ENCODE measurements at places on chromosomes 5 and 9. TPM values are rescaled to one million over a fixed set of nuclear protein-coding genes. Genes with fewer than 3 reads are reported as not detected.

GRCh38 chr5:135505973-135506372 lies 29.8 kb downstream of the NEUROG1 start:
- DNase-seq, result no peak

- no peak for DNase-seq
Measured at GRCh38 chr9:79741381-79741780, 169.6 kb downstream of the TLE4 start.

Gene ENTPD2
- total RNA-seq, result 0.87 TPM

Gene INSL4
- total RNA-seq, result not detected

Gene ARRDC1
- total RNA-seq, result 21.7 TPM

All from HepG2 (cell line).